Osteocyte (in vitro differentiated cells): ENCODE measurements at places on chromosomes 2 and 18.
A peak's percentile ranks its signal among the peaks of the same experiment; 100 is the strongest.

GRCh38 chr2:64223055-64223454, 78.8 kb upstream of the PELI1 start:
- H3K36me3 ChIP-seq = no peaks in the 10 kb centered on the region
- H3K4me1 ChIP-seq = peaks cover 16% of the 10 kb centered on the region
- no peak overlapping the region for H3K4me3 ChIP-seq
- no peak for DNase-seq
- no peaks in the 10 kb centered on the region for H3K27me3 ChIP-seq
- no peak overlapping the region for H3K27ac ChIP-seq

- no peak for DNase-seq
- no peaks in the 10 kb centered on the region for H3K36me3 ChIP-seq
- H3K27me3 ChIP-seq = no peaks in the 10 kb centered on the region
- H3K4me3 ChIP-seq = no peak overlapping the region
Observed at GRCh38 chr2:195610717-195611116, 46.3 kb upstream of the SLC39A10 start.

DNA sequence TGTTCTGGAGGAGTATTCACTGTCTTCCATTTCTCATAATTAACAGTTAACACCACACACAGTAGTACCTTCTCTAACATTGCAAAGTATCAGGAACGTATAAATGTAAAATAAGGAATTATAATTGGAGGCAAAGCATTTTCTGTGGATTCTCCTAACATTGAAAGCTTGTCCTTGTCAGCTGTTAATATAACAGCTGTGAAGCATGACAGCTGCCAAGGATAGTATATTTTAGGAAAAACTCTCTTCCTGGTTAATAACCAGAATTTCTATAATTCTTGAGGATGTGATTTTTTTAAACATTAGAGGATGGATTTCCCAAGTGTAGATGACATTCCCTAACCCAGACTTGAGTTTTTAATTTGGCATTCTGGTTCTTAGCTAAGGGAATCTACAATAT, 110.3 kb downstream of the EPC2 start:
- DNase-seq = no peak
- peaks cover 12% of the 10 kb centered on the region for H3K36me3 ChIP-seq
- H3K4me1 ChIP-seq = peaks cover 12% of the 10 kb centered on the region
- H3K27me3 ChIP-seq = no peaks in the 10 kb centered on the region
- no peak overlapping the region for H3K27ac ChIP-seq

DNA sequence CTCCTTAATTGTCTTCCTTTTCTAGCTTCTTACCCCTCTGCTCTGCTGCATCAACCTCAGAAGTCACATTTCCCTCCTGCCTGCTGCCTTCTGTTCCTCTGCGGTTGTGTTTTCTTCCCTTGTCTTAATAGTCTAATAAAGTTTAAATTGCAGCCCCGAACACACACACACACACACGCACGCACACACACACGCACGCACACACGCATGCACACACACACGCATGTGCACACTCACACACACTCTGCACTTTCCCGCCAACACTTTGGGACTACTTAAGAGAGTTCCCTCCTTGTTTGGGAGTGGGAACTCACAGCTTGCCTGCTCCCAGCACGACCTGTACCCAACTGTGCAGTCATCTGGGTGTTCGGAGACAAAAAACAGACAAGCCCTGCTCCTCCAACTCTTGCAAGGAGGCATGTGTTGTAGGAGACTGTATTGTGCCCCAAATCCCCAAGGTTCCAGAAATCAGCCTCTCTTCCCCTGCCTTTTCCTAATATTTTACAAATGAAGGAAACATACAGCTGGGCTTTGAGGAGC, 99.1 kb downstream of the SETBP1 start:
- H3K4me3 ChIP-seq = no peak overlapping the region
- H3K27ac ChIP-seq = no peak overlapping the region
- peaks cover 24% of the 10 kb centered on the region for H3K36me3 ChIP-seq
- no peaks in the 10 kb centered on the region for H3K27me3 ChIP-seq
- H3K4me1 ChIP-seq = peaks cover 76% of the 10 kb centered on the region

DNA sequence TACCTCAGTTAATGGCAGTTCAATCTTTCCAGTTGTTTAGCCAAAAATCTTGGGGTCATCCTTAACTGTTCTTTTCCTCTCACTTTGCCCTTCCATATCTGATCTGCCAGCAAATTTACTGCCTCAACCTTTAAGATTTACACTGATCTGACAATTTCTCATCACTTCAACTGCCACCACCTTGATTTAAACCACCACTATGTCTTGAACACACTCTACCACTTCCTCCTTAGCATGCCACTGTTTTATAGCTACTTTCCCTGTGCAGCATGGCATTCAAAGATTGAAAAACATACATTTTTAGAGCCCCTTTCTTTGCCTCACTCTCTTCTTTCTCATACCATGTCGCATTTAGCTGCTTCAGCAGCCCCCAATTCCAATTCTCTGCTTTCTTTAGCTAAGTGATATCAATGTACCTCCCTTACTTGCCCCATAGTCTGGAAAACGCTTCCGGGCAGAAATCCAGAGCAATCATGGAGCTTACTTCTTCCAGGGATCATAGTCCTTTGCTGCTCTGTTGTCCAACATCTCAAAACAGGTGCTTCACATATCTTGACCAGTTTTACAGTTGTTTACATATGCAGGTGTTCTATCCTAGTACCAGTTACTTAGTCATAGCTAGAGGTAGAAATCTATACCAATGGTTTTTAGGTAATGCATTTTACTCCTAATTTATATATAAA, 10.9 kb downstream of the PGAP1 start:
- no peaks in the 10 kb centered on the region for H3K4me1 ChIP-seq
- H3K36me3 ChIP-seq = peaks cover 56% of the 10 kb centered on the region
- DNase-seq = no peak
- no peak overlapping the region for H3K4me3 ChIP-seq
- H3K27ac ChIP-seq = no peak overlapping the region

- H3K4me1 ChIP-seq = peaks cover 28% of the 10 kb centered on the region
- no peaks in the 10 kb centered on the region for H3K27me3 ChIP-seq
- peak overlapping the region; percentile 99 for H3K4me3 ChIP-seq
- H3K27ac ChIP-seq = peak overlapping the region; percentile 100
- H3K36me3 ChIP-seq = peaks cover 8% of the 10 kb centered on the region
- no peak for DNase-seq
Observed at GRCh38 chr2:63589148-63589958, 590 bp downstream of the MDH1 start.

DNA sequence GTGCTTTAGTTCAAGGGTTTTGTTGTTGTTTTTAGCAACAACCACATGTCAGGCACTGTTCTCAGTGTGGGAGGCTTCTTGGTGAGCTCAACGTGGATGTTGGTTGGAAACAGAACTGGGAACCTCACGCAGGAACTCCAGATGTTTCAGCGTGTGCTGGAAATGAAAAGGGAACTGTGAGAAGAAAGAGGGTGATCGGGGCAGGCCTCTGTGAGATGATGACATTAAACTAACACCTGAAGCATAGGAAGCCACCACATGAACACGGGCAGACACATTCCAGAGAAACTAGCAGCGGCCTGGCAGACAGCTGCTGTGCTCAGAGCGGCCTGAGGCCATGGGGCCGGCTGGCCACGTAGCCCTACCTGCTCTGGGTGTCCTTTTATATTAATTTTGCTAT, 66.4 kb downstream of the COA5 start:
- no peak for DNase-seq
- peaks cover 48% of the 10 kb centered on the region for H3K36me3 ChIP-seq
- no peak overlapping the region for H3K4me3 ChIP-seq
- H3K4me1 ChIP-seq = peaks cover 3% of the 10 kb centered on the region
- H3K27ac ChIP-seq = peak overlapping the region; percentile 23

GRCh38 chr2:196702641-196703040, 63.1 kb downstream of the CCDC150 start:
- H3K27ac ChIP-seq = no peak overlapping the region
- no peak for DNase-seq
- no peaks in the 10 kb centered on the region for H3K36me3 ChIP-seq
- peaks cover 2% of the 10 kb centered on the region for H3K4me1 ChIP-seq
- no peaks in the 10 kb centered on the region for H3K27me3 ChIP-seq

DNA sequence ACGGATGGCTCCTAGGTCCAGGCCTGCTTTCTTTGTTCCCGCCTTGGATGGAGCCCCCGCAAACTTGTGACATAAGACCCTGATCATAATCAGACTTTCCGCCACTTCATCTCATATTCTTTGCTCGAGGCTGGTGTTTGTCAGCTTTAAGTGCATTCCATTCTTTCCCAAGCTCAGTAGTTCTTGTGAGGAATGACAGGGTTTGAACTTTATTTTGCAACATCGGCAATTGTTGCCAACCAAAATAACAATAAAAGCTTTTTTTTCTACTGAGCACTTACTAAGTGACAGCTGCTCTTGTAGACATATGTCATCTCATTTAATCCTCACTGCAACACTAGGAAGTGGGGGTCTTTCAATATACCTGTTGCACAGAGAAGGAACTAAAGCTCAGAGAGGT, 178.8 kb upstream of the ST6GAL2 start:
- H3K36me3 ChIP-seq = no peaks in the 10 kb centered on the region
- H3K4me3 ChIP-seq = no peak overlapping the region
- H3K27me3 ChIP-seq = peaks cover 3% of the 10 kb centered on the region
- no peak overlapping the region for H3K27ac ChIP-seq
- H3K4me1 ChIP-seq = peaks cover 35% of the 10 kb centered on the region

DNA sequence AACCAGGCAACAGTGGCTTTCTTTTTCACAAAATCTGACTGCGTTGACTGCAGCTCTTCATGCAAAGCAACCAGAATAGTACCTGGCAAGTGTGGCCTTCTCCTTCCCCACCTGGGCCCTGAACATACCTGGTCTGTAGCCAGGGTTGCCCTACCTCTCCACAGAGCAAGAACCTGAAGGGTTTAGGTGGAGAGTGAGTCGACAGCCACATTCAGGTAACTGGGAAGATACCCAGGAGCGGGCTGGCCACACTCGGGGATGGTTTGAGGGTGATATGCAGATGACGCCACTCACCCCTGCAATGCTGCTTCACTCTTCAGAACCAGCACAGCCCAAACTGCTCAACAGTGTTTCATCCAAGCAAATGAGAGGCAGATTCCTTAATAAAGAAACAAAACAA, 117.3 kb downstream of the TTC32 start:
- no peak overlapping the region for H3K27ac ChIP-seq
- no peaks in the 10 kb centered on the region for H3K36me3 ChIP-seq
- peaks cover 23% of the 10 kb centered on the region for H3K4me1 ChIP-seq
- no peaks in the 10 kb centered on the region for H3K27me3 ChIP-seq
- no peak overlapping the region for H3K4me3 ChIP-seq

- no peak overlapping the region for H3K27ac ChIP-seq
- peaks cover 19% of the 10 kb centered on the region for H3K27me3 ChIP-seq
- no peaks in the 10 kb centered on the region for H3K4me1 ChIP-seq
- no peaks in the 10 kb centered on the region for H3K36me3 ChIP-seq
Observed at GRCh38 chr18:30860741-30861140, 181.8 kb downstream of the DSC3 start.

- H3K4me1 ChIP-seq = no peaks in the 10 kb centered on the region
- DNase-seq = no peak
- H3K27ac ChIP-seq = no peak overlapping the region
- H3K36me3 ChIP-seq = no peaks in the 10 kb centered on the region
- peaks cover 6% of the 10 kb centered on the region for H3K27me3 ChIP-seq
Observed at GRCh38 chr2:181411105-181411849, 45.9 kb upstream of the ITGA4 start.

DNA sequence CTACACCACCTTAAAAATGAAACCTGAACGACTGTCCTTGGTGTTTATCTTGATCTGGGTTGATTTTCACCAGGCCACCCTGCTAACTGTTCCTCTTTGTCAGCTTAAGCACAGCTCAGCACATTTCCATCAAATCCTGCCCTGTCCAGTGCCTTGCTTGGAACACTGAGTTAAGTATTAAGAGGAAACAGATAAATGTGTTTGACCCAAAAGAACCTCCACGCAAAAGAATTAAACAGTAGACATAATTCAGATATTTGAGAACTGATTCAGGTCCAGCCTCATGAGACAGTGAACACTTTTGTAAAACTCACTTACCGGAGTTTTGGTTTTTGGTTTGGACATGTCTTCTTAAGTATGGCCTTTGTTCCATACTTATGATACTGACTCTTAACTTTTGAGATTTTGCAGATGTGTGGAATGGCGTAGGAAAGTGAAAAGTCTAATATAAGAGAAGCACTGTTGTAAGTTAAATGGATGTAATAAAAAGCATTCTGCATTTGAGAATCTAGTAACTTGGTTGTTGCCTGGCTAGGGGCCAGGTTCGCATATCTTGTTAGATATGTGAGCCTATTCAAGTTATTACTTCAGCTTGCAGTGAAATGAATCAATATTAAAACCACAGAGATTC, 88.9 kb upstream of the SERPINE2 start:
- no peaks in the 10 kb centered on the region for H3K27me3 ChIP-seq
- H3K4me3 ChIP-seq = no peak overlapping the region
- H3K4me1 ChIP-seq = peaks cover 24% of the 10 kb centered on the region
- DNase-seq = no peak
- no peak overlapping the region for H3K27ac ChIP-seq

DNA sequence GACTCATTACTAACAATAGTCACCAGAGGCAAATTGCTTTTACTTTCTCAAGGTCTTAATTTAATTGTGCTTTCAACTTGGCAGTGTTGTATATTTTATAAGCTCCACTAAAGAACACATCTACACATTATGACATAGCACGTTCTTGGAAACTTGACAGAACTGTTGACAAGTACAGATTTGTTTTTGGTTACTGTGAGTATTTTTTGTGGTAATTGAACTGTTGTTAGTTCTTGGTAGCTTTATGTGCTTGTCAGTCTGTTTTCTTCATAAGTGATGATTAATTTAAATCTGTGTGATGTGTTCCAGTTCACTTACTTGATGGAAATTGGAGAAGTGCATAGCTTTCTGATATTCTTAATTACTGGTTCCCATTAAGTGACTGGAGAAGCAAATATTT, 63.9 kb downstream of the COMMD1 start:
- no peak overlapping the region for H3K27ac ChIP-seq
- no peak for DNase-seq
- no peaks in the 10 kb centered on the region for H3K27me3 ChIP-seq
- no peak overlapping the region for H3K4me3 ChIP-seq
